HTR-8/SVneo (cell line): ENCODE measurements at places on chromosomes 5 and 9.

DNA sequence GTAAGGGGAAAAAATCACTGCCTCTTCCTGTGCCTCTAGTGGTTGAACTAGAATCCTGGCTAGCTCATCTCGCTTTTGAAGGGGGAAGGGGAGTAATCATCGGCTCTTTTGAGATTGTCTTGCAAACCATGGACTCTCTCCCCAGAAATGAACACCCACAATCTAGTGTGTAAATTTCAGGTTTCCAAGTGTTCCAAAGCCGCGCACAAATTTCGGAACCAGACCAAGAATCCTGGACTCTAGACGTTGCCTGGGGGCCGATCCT is 4.9 kb upstream of the FOXE1 start:
- DNase-seq = no peak

- DNase-seq = peak; percentile 24
Observed at GRCh38 chr9:127159325-127159801, 36.9 kb upstream of the ANGPTL2 start.

- no peak for DNase-seq
Observed at GRCh38 chr5:27578279-27578678, 539.9 kb upstream of the CDH9 start.

- no peak for DNase-seq
Observed at GRCh38 chr5:8961219-8961618, 584.7 kb downstream of the SEMA5A start.

DNA sequence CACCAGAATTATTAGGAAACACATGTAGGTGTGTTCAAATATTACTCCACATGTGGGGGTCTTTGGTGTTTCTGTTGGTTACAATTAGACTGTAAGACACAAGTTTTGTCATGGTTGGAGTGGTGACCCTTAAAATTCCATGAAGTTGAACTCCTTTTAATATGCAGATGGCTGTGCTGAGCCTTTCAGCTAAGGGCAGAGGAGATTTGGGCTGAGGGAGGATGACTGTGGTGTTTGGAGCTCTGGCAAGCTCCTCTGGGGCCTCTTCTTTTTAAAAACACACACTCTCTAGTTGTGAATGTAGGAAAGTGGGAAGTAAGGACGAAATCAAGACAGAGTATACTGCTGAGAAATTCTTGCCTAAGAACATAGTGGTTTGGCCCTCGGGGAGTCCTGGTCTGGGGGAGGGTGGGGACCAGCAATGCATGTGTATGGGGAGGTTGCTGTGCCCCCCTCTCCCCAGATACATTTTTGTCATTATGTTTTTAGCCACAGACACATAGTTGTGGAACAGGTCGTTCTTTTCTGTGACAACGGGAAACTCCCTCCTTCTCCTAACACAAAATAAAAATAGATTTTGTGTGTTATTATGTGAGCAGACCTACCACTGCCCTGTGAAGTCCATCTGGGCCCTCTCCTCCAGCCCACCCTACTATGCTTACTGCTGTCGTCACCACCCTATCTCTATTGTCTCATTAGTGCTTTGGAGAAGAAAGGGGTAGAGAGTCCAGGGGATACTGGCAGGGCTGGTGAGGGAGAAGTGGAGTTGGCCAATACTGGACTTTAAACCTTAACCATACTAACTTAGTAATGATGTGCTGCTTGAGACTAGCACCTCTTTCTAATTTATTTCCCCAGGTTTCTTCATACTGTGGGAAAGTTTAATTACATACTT is 10.0 kb downstream of the SMARCA2 start:
- DNase-seq = no peak

DNA sequence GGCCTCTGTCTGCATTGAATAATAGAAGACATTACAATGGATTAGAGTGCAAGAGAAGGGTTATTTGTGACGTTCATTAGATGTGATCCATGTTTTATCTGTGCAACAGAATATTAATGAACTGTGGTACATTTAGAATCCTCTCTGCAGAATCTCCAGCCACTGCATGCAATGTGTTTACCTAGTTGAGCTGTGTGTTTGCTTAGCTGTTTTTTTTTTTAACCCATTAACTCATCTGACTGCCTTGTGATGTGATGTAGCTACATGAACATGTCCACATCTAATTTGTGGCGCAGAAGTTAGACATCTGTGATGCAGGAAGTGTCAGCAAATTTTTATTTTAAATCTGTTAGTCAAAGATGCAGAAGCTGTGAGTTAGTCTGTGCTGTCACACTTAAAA is 236.9 kb downstream of the CD180 start:
- no peak for DNase-seq
